ENCODE measurements at places on chromosomes 3 and 15. TPM values are rescaled to one million over a fixed set of nuclear protein-coding genes. Genes with fewer than 3 reads are reported as not detected.

The SCAANT1 gene
- not detected for total RNA-seq

The PLCH1 gene
- total RNA-seq: 0.34 TPM

The KCNMB2 gene
- not detected for total RNA-seq

The PPP1R2 gene
- 248 TPM for total RNA-seq

The CKMT1A gene
- total RNA-seq: not detected

The GOLGA8G gene
- not detected for total RNA-seq

The ALPK3 gene
- under 0.01 TPM for total RNA-seq

DNA sequence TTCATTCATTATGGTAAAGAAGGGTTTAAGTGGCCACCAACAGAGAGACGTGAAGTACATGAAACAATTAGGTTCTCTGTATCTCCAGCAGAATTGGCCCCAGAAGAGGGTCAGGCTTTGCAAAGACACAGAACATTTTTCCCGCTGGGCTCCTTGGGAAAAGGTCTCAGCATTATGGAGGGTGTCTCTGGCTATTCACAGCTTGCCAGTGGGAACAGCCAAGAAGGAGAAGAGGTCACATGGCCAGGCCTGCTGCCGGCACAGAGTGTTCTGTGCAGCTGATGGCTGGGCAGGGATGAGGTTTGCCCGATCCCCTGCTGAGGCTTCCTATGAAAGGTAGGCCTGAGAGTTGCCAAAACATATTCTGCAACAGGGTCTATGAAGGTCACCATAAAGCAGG is 77.8 kb upstream of the LPP start:
- no peaks in the 10 kb centered on the region for H3K36me3 ChIP-seq
- no peak overlapping the region for H3K4me3 ChIP-seq
- no peaks in the 10 kb centered on the region for H3K27me3 ChIP-seq
- no peak for DNase-seq
- H3K27ac ChIP-seq: no peak overlapping the region
- H3K4me1 ChIP-seq: no peaks in the 10 kb centered on the region

DNA sequence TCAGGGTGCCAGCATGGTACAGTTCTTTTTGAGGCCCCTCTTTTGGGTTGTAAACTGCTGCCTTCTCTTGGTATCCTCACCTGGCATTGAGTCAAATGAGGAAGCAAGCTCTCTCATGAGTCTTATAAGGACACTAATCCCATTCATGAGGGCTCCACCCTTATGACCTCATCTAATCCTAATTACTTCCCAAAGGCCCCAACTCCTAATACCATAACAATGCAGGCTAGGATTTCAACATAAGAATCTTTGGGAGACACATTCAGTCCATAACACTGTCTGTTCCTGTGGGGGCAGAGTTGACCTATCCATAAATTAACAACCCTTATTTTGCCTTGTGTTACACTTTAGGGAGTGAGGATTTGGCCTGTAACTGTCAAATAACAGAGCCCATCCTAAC is 278.3 kb downstream of the LRTM1 start:
- no peaks in the 10 kb centered on the region for H3K27me3 ChIP-seq
- no peaks in the 10 kb centered on the region for H3K36me3 ChIP-seq
- H3K27ac ChIP-seq: no peak overlapping the region

DNA sequence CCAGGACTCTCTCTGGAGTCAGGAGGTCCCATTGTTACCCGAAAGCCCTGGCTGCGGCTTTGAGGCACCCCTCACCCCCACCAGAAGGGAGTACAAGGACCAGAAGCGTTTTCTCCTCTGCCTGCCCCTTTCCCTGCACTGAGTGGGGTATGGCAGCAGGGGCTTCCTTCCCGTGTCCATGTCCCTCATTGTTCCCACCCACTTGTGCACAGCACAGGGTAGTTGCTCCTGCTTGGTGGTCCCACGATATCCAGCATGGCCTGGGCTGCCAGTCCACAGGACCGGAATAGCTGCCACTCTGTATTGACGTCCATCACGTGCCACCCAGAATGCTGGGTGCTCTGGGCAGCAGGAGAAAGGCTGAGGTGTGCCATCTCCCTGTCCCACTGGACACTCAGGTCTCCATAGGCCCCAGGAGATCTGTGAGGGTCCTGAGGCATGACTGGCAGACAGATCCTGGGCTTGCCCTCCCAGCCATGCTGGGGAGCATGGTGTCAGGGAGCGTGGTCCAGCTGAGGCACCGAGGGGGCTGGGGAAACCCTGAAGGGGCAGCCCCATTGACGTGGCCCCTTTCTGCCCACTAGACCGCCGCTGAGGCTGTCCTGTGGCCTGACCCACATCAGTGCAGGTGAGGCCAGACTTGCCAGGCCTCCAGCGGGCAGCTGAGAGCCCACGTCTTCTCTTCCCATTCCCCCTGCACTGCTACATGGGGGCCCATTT is 45.3 kb upstream of the SEC22A start:
- no peak overlapping the region for H3K4me3 ChIP-seq
- H3K27me3 ChIP-seq: no peaks in the 10 kb centered on the region
- H3K4me1 ChIP-seq: peaks cover 42% of the 10 kb centered on the region
- no peaks in the 10 kb centered on the region for H3K36me3 ChIP-seq
- no peak overlapping the region for H3K27ac ChIP-seq

GRCh38 chr3:16849795-16850194 is 35.0 kb upstream of the PLCL2 start:
- DNase-seq: no peak
- H3K27ac ChIP-seq: no peak overlapping the region
- H3K36me3 ChIP-seq: no peaks in the 10 kb centered on the region
- no peaks in the 10 kb centered on the region for H3K27me3 ChIP-seq
- peaks cover 8% of the 10 kb centered on the region for H3K4me1 ChIP-seq

DNA sequence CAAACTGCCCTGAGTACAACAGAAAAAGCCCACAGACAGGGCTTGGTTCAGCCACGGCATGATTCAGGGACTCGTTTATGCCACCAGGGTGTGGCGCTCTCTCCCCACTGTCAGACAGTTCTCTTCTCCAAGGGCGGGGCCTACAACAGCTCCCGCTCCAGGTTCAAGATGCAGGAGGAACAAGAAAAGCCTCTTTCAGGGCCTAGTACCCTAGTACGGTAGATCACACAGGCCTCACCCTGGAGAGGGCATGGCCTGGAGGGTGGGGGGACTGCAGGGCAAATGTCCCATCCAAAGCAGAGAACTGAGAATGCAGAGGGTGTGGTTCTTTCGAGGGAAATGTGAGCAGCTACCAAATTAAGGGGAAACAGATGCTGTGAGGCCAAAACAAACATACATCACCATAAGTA is 12.0 kb downstream of the MESD start:
- peaks cover 12% of the 10 kb centered on the region for H3K36me3 ChIP-seq
- H3K4me3 ChIP-seq: no peak overlapping the region
- H3K4me1 ChIP-seq: no peaks in the 10 kb centered on the region
- DNase-seq: peak; percentile 65
- H3K27me3 ChIP-seq: no peaks in the 10 kb centered on the region
- no peak overlapping the region for H3K27ac ChIP-seq

DNA sequence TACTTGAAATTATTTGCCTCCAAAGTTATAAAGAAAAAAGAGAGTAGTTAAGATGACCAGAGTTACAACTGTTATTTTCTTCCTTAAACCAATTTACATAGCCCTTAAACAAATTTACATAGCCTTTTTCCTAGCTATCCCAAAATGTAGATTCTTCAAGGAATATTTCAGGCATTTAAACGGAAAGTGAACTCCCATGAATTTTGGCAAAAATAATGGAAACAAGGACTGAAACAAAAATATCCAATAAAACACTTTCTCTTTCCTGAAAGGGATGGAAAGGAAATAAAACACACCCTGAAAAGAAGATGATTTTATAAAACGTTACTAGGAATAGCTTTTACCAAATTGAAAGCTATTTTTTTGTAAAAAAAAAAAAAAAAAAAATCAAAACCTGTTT is 418.6 kb downstream of the FOXP1 start:
- DNase-seq: no peak
- H3K36me3 ChIP-seq: peaks cover 75% of the 10 kb centered on the region
- no peaks in the 10 kb centered on the region for H3K4me1 ChIP-seq
- H3K27ac ChIP-seq: no peak overlapping the region

- peaks cover 15% of the 10 kb centered on the region for H3K4me1 ChIP-seq
- no peak overlapping the region for H3K27ac ChIP-seq
- H3K36me3 ChIP-seq: no peaks in the 10 kb centered on the region
- H3K4me3 ChIP-seq: no peak overlapping the region
- peak; percentile 43 for DNase-seq
- no peaks in the 10 kb centered on the region for H3K27me3 ChIP-seq
Observed at GRCh38 chr15:67945951-67946700, 106.3 kb upstream of the RNU6-1 start.

DNA sequence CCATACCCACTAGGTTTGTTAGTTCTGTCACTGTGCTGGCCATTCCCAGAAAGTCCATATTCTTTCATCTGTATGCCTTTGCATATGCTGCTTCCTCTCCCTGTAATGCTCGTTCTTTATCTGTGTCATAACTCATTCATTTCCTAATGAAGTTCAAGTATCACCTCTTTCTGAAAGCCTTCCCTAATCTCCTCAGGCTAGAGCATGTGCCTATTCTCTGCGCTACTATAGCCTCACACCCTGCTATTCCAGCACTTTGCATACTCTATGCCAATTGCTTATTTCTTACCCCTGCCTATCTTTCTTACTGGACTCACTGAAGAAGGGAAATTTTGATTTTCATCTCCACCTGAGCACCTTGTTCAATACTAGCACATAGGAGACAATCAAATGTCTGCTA is 25.6 kb upstream of the C2CD4B start:
- H3K4me1 ChIP-seq: no peaks in the 10 kb centered on the region
- DNase-seq: no peak
- H3K27me3 ChIP-seq: no peaks in the 10 kb centered on the region
- no peak overlapping the region for H3K27ac ChIP-seq
- H3K36me3 ChIP-seq: no peaks in the 10 kb centered on the region

DNA sequence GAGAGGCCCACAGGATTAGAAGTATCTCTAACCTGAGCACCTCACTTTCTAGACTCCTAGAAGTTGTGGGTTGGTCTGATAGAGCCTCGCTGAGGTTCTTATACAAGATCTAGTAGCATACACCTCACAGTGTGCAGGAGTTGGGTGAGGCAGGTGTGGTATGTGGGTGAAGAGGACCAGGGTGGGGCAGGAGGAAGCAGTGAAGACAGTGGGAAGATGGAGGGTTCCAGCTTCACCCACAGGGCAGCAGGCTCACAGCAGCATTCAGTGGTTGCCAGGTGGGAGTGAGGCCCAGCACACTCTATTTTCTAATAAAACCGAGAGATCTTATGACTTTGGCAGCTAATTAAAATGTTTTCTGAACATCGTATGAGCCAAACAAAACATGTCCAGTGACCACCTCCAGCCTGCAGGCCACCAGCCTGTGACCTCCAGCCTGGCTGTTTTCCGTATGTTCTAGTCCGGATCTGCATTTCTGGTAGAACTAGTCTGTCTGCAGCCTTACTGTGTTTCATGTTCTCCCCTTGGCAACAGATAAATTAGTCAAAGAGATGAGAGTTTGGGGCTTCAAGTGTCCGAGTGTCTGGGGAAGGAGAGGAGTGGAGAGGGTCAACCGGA is 170.4 kb upstream of the CTDSPL start:
- no peaks in the 10 kb centered on the region for H3K27me3 ChIP-seq
- no peaks in the 10 kb centered on the region for H3K36me3 ChIP-seq
- no peaks in the 10 kb centered on the region for H3K4me1 ChIP-seq
- no peak overlapping the region for H3K27ac ChIP-seq
- no peak overlapping the region for H3K4me3 ChIP-seq
- DNase-seq: no peak

GRCh38 chr3:37577697-37578096 is 284.0 kb upstream of the CTDSPL start:
- no peak overlapping the region for H3K4me3 ChIP-seq
- no peaks in the 10 kb centered on the region for H3K36me3 ChIP-seq
- H3K27me3 ChIP-seq: no peaks in the 10 kb centered on the region

- H3K27ac ChIP-seq: no peak overlapping the region
- no peaks in the 10 kb centered on the region for H3K36me3 ChIP-seq
- no peak for DNase-seq
- no peaks in the 10 kb centered on the region for H3K27me3 ChIP-seq
- H3K4me1 ChIP-seq: no peaks in the 10 kb centered on the region
Observed at GRCh38 chr3:187640569-187641059, 29.6 kb downstream of the SST start.

- no peak overlapping the region for H3K4me3 ChIP-seq
- no peaks in the 10 kb centered on the region for H3K36me3 ChIP-seq
- H3K4me1 ChIP-seq: no peaks in the 10 kb centered on the region
- DNase-seq: no peak
- H3K27ac ChIP-seq: no peak overlapping the region
Observed at GRCh38 chr15:88989578-88989977, 76.4 kb upstream of the MFGE8 start.

- H3K4me3 ChIP-seq: no peak overlapping the region
- peaks cover 37% of the 10 kb centered on the region for H3K36me3 ChIP-seq
- peaks cover 61% of the 10 kb centered on the region for H3K4me1 ChIP-seq
- peak overlapping the region; percentile 21 for H3K27ac ChIP-seq
- H3K27me3 ChIP-seq: no peaks in the 10 kb centered on the region
- DNase-seq: no peak
Observed at GRCh38 chr15:92900731-92901071, 577 bp downstream of the CHD2 start.

DNA sequence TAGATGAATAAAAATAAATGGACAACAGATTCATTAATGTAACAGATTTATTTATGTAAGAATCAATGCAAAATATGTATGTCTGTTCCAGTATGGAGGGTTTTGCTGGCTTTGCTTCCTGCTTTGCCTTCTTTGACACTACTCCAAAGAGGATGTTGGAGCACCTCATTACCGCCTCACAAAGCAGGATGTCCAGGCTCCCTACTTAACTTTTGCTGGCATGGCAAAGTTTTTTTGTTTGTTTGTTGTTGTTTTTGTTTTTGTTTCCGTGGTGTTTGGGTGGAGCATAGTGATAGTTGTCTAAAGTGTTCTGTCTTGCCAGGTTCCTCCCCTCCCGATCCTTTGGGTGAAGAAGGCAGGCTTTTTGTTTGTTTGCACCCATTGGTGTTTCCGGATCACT is 38.7 kb downstream of the DIPK2A start:
- no peaks in the 10 kb centered on the region for H3K36me3 ChIP-seq
- no peak for DNase-seq
- no peak overlapping the region for H3K27ac ChIP-seq
- H3K4me1 ChIP-seq: no peaks in the 10 kb centered on the region

- peaks cover 5% of the 10 kb centered on the region for H3K4me1 ChIP-seq
- no peak overlapping the region for H3K4me3 ChIP-seq
- H3K36me3 ChIP-seq: no peaks in the 10 kb centered on the region
- peak; percentile 56 for DNase-seq
- no peak overlapping the region for H3K27ac ChIP-seq
Observed at GRCh38 chr15:84099181-84099580, 136.4 kb upstream of the GOLGA6L4 start.

Measured in Karpas-422 (cell line).